ENCODE measurements at places on chromosomes 12 and 14.

GRCh38 chr12:49868952-49869815 is 26.3 kb upstream of the BCDIN3D start:
- DNase-seq: peak; percentile 79

- no peak for DNase-seq
Measured at GRCh38 chr14:77565289-77565993, 51.0 kb downstream of the SPTLC2 start.

- no peak for DNase-seq
Measured at GRCh38 chr12:175759-176158, 38.2 kb downstream of the SLC6A12 start.

GRCh38 chr14:70415788-70416187 is 1.1 kb downstream of the SYNJ2BP start:
- peak; percentile 2 for DNase-seq

- no peak for DNase-seq
Measured at GRCh38 chr12:77816196-77816595, 14.5 kb upstream of the NAV3 start.

DNA sequence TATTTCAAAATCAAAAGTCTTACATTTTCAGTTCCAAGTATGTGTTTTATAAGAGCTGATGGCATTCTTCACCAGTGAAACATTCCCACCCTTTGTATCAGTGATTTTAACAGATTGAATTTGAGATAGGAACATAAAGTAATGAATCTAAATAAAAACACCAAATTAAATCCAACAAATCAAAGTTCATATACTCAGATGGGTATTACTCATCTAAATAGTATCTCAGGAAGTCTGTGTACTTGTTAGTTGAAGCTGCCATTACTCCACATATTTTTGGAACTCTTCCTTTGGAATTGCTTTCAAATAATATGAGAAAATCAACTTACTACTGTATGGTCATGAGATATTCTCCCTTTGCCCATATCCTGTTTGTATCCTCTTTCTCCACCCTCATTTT is 89.1 kb downstream of the MIA2 start:
- no peak for DNase-seq

DNA sequence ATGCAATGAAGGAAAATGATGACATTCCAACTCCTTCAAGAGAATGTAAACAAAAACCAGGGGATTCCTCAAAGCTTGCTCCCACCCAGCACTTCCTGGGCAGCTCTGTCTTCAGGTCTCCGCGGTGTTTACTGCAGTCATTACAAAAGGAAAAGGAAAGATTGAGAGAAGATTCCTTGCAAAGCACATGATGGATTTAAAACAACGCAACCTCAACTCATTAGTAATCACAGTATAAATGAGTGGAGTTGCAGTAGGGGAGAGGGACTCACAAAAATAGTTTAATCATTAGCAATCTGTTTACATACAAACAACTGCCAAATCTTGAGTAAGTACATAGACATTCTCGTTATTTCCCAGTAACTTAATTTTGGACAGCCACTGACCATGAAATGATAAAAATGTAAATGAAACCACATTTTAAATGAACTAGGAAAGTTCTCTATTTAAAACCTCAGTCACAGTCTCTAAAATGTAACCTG is 49.7 kb upstream of the OVCH1 start:
- DNase-seq: no peak

DNA sequence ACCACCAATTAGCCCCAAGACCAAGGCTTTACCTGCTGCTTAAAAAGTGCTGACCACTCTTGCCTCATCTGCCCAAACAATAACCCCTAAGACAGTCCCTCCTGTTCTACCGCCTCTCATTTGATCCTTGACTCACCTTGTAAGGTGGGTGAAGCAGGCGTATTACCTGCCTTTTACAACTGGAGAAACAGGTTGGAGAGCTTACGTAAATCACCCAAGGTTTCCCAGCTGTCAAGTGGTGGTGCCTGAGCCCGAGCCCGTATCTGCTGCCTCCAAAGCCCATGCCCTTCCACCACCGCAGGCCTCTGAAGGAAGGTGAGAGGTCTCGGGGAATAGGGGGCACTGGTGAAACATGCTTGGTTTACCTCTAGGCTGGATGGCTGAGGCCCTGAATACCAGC is 36.6 kb downstream of the MAX start:
- DNase-seq: no peak

DNA sequence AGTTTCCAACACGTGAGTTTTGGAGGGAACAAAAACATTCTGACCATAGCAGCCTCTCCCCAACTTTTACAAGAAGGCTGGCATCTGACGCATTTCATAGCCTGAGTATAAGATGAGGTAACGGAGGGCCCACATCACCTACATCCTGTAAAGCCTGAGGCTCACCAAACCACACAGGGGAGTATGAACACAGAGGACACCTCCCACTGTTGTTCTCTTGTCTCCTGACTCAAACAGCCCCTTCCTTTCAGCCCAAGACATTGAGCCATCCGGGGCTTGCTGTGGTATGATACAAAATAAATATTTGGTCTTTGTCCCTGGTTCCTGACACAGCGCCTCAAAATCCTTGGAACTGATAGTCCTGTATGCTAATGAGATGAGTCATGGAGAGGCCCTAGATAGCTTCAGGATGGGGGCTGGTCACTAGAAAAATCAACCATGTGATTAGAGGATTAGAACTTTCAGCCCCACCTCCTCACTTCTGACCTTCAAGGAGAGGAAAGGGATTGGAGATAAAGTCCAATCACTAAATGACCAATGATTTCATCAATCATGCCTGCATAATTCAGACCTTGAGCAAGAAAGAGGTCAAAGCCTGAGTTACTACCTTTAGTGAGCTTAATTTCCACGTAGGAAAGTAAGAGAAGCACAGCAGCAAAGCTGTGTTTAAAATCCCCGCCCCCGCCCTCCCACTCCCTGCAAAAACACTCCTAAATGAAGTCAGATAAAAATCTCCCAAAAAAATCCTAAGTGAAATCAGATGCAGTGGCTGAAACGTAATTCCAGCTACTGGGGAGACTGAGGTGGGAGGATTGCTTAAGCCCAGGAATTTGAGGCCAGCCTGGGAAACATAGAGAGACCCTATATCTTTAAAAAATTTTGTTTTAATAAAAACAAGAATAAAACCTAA is 236.4 kb downstream of the PCNX1 start:
- DNase-seq: peak; percentile 78

GRCh38 chr14:66802962-66803361 is 295.0 kb downstream of the GPHN start:
- DNase-seq: no peak

GRCh38 chr12:94874518-94875302 is 128.8 kb downstream of the NDUFA12 start:
- no peak for DNase-seq

- DNase-seq: no peak
Measured at GRCh38 chr14:31172084-31172483, 35.5 kb downstream of the HECTD1 start.

GRCh38 chr14:71703477-71703876 is 228.8 kb upstream of the RGS6 start:
- no peak for DNase-seq

DNA sequence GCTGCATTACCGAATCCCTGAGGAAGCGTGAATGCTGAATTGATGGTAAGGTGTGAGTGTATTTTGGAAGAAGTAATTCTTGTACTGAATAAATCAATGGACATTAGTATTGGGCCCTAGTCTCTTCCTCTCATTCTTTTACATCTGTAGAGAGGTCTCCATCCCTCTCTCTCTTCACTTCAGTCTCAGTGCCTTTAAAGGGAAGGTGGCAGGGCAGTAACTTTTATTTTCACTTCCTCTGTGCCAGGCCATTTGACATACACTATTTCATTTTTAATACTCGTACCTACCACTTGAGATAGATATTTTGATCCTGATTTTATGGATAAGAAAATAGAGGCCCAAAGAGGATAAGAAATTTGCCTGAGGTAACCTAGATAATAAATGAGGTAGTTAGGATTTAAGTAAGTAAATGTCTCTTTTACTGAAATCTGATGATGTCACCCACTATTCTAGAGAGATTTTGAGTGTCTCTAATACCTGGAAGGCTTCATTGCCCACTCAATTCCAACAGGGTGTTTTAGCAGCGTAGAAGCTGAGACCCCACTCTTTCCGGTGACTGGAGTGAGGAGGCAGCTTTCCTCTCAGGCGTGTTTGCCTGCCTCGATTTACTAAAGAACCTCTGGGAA is 177.9 kb upstream of the PRICKLE1 start:
- DNase-seq: no peak

DNA sequence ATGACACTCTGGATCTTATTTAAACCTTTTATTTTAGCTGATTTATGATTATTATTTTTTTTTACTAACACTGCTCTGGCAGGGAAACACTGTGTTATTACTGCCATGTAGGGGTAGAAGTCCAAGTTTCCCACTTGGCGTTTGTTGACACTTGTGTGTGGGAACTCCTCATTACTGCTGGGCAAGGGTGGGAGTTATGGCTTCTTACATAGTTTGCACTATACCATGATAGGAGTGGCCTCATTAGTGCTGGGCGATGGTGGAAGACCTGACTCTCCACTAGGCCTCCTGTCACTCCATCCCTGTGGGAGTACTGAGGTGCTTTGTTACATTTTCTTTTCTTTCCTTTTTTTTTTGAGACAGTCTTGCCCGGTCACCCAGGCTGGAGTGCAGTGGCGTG is 83.5 kb downstream of the BRMS1L start:
- DNase-seq: peak; percentile 15

- DNase-seq: no peak
Measured at GRCh38 chr14:24321212-24321975, 10.1 kb downstream of the LTB4R start.

GRCh38 chr12:109680264-109681005 is 33.2 kb upstream of the FAM222A start:
- DNase-seq: peak; percentile 61

GRCh38 chr12:130922511-130922953 is 31.2 kb upstream of the ADGRD1 start:
- DNase-seq: no peak

GRCh38 chr14:24130380-24130716 is at the start of gene FITM1:
TSS of gene FITM1 (plus strand) at chr14:24130659. CDS start at chr14:24131564, 905 bp downstream.
- DNase-seq: no peak

- no peak for DNase-seq
Measured at GRCh38 chr12:13957576-13957975, 23.8 kb downstream of the GRIN2B start.

- DNase-seq: no peak
Measured at GRCh38 chr12:24772813-24773212, 176.1 kb downstream of the BCAT1 start.

DNA sequence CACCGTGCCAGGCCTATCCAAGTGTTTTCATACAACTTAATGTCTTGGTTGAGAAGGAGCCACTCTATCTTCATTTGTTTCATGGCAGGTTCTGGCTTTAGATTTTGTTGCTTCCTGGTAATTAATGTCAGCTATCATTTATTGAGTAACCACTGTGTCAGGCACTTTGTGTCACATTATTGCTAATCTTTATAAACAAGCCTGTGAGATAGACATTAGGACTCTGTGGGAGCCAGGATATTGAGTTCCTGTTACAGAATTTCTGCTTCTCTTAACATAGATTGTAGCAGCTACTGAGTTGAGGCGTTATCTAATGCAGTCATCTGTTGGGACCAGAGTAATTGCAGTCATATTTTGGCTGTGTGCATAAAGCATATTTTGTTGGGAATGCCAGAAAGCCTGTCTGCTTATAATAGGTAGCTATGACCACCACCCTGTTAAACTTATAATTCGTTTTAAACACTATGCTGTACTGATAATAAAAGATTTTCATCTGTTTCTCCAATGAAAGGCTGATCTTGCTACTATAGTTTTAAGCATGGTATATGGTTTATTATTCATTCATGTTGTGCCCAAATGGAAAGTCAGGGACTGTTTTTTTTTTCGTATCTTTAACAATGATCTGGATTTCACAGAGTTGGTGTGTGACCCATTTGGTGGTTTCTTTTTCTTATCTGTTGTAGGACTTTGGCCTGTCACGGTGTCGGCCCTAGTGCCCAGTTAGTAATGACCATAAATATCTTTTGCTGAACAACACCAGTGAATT is 432.6 kb downstream of the PCNX1 start:
- peak; percentile 78 for DNase-seq

DNA sequence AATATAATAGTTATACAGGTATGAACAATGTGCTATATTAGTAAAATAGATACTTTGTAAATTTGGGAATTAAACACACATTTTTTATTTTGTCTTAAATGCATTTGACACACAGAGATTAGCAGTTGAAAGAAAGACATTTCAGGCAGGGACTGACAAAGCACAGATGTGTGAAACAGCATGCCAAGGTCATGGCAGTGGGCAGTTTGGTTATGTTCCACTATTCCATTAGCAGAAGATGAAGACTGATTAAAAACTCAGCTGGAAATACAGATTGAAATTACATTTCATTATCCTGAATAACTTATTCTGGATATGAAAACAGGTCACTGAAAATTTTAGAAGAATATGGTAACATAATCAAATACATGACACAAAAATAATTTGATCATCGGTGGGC is 669.8 kb upstream of the LRFN5 start:
- DNase-seq: no peak

- DNase-seq: no peak
Measured at GRCh38 chr12:15044471-15044870, 71.6 kb downstream of the PDE6H start.

DNA sequence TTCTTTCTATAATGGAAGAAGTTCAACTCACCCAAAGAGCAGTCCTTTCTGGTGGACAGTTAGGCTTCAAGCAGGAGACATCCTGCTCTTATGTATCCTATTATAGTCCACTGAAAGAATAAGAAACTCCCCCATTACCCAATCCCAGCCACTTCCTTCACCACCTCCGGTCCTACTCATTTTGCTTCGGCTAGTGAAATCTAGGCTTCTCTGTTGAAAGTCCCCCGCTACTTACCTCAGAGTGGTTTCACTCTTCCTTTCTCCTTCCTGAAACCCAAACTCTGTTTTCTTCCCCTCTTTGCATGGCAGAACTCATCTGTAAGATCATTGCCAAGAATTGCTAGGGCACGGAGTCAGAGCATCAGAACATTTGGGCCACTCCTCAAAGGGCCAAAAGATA is at the start of gene GPR84:
Gene GPR84 (minus strand): TSS at position 74 of the 400 bp plus-strand sequence. CDS start 635 bp downstream, outside the sequence.
- no peak for DNase-seq

DNA sequence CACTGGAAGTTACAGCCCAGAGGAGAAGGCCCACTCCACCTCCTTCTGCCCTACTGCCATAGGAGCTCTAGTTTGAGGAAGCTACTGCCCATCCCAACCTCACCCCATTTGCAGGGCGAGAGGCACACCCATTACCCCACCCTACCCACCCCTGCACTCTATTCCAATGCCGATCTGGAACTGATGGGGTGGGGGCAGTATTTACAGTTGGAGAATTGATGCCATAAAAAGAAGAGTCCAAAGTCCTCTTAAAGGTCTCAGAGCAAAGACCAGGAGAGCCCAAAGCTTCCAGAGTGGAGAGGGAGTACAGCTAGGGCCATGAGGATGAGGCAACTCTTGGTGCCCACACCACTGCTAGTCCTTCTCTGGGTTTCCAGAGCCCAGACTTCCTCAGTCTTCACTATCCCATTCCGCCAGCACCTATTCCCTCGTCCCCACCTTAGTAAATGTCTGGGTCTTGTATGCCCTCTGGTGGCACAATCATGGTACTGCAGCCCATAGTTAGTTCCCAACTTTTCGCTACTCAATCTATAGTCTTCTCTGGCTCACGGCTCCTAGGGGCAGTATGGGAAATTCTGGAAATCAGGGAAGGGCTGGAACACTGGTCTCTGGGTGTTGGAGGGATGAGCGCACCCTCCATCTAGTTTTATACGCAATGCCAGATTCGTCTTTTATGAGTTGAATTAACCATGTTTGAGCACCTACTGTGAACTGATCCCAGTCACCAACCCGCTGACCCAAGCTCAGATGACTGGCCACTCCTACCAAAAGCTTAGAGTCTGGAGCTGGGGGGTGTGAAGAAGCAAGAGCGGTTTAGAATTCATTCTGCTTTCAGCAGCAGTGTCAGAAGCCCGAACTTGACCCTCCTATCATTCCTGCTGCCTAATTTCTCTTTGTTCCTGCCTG is 6.9 kb upstream of the ADCY6 start:
- DNase-seq: peak; percentile 94
